ENCODE measurements at places on chromosomes 1 and 21. TPM values are rescaled to one million over a fixed set of nuclear protein-coding genes. Genes with fewer than 3 reads are reported as not detected.

TAL1 gene
- 3.1 TPM for total RNA-seq

AADACL3 gene
- total RNA-seq: not detected

EPHA8 gene
- total RNA-seq: 1.2 TPM

CITED4 gene
- 14.8 TPM for total RNA-seq

SPRR1B gene
- not detected for total RNA-seq

RIIAD1 gene
- total RNA-seq: 3.0 TPM

PLPPR4 gene
- 56.1 TPM for total RNA-seq

CD1C gene
- total RNA-seq: not detected
